Stimulated activated CD4-positive, alpha-beta T cell treated with anti-CD3 and anti-CD28 coated beads, Interleukin-2, amount 100 ng/mL, for 24 hours (primary cell): ENCODE measurements at places on chromosomes 3 and 15.

- DNase-seq: no peak
These were observed 19.9 kb upstream of the XRN1 start for GRCh38 chr3:142467768-142468167.

GRCh38 chr3:171001957-171002694 is 24.4 kb downstream of the SLC2A2 start:
- DNase-seq: no peak

GRCh38 chr3:184145111-184145524 is 10.0 kb downstream of the EIF2B5 start:
- DNase-seq: no peak

DNA sequence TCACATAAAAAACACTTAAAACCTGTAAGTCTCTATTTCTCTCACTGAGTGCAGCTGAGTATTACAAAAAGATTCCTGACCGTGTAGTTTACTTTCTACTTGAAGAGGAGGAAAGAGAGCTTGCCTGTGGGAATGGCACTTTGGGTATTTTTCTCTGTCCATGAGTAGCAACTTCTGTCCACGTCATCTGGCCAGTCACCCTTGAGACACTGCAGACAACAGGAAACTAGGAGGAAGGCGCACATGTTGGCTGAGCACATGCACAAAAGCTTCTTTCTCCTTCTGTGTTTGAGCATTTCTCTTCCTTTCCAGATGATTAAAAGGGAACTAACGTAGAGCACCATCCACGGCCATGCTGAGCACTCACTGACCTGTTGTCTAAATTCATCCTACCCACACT is 19.7 kb downstream of the STARD5 start:
- no peak for DNase-seq

- no peak for DNase-seq
These were observed 92.4 kb upstream of the DNAJC19 start for GRCh38 chr3:181081930-181082329.

DNA sequence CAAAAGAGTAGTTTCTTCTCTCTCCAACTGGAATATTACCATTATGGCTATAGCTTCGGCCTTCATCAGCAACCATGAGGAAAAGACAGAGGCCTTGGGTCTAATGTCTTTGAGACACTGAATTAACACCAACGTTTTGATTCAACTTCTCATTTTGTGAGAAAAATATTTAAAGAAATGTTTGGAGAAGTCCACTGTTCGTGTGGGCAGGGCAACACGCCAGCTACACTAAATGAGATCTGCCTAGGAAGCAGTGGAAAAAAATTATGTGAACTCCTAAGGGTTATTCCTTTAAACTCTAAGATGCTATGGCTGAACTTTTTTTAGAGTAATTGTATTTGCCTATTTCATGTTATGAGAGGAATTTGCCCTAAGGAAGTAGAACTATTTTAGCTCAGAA is 41.8 kb downstream of the NCEH1 start:
- no peak for DNase-seq

- no peak for DNase-seq
These were observed 435.9 kb downstream of the NR2F2 start for GRCh38 chr15:96766366-96766765.

DNA sequence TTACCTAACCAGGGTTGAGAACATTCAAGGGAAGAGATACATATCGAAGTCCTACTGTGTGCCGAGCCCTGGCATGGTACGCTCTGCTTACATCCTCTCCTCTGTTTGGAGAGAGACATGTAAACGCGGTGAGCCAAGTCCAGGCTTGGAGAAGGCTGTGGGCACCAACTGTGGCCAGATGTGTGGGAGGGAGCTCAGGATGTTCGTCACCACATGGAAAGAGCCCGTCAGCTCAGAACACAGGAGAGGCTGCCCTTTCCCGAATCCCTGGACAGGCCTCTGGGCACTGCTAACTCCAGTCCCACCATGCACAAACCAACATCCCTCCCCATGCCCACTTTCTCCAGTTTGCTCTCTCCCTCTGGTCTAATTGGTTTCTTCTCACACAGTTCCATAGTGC is 43.0 kb downstream of the MESD start:
- no peak for DNase-seq

- peak; percentile 53 for DNase-seq
These were observed 5.1 kb downstream of the MAGEL2 start for GRCh38 chr15:23642413-23643044.

DNA sequence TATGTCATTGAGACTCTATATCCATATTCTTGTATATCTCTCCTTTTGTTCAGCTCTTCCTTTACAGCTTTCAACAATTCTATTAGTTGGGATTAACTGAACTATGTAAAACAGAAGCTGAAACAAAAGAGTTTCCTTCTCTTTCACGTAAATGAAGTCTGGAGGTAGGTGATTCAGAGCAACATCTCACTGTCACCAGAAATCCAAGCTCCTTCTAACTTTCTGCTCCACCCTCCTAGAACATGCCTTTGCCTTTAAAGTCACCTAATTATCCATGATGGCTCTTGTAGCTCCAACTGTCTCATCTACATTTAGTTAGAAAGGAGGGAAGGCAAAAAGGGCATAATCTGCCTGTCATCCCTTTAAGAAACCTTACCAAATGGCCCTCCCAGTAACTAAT is 458.2 kb upstream of the MDFIC2 start:
- no peak for DNase-seq

- DNase-seq: no peak
These were observed 310.4 kb downstream of the ERC2 start for GRCh38 chr3:56157693-56158362.

DNA sequence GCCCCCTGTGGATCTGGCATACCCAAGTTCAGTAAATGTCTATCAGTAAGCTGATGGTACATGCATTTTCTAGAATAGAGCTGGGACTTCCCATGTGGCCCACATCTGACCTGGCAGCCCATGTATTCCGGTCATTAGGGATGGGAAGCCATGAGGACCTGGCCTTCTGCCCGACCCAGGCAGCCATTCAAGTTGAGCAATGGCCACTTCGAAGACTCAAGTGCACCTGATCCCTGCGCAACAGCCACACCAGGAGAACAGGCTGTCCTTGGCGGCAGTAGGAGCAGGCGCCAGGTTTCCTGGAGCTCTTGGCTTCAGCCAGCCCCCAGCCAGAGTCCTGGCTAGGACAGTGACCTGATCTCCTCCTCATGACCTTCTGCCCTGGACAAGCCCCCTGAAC is 14.6 kb downstream of the HEMK1 start:
- no peak for DNase-seq

- DNase-seq: no peak
These were observed 108.4 kb downstream of the SHQ1 start for GRCh38 chr3:72739531-72740466.

- DNase-seq: no peak
These were observed 514.4 kb upstream of the TBL1XR1 start for GRCh38 chr3:177711637-177712036.

- no peak for DNase-seq
These were observed 29.1 kb downstream of the AAGAB start for GRCh38 chr15:67225336-67225735.

GRCh38 chr3:144289057-144289456 is 317.4 kb downstream of the DIPK2A start:
- no peak for DNase-seq

DNA sequence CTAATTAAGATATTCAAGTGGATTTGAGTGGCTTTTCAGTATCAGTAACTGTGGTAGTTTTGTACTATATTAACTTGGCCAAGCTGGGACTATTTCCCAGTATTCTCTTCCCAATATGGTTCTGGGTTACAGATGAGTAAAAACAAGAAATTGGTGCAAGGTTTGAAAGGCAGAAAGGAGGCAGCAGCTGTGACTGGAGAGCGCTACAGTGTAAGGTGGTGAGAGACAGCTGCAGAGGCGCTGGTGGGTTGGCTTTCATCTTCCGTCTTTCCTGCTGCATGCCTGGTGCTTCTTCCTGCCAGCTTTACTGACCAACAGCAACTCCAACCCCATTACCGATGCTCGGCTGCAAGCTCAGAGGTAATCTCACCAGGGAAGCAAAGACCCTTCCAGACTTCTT is 9.8 kb downstream of the DPH3 start:
- DNase-seq: no peak

- DNase-seq: no peak
These were observed 50.5 kb upstream of the PLCL2 start for GRCh38 chr3:16834214-16834613.

GRCh38 chr3:113265231-113265630 is 53.9 kb downstream of the BOC start:
- DNase-seq: no peak

GRCh38 chr3:179765396-179765795 is 112.6 kb downstream of the USP13 start:
- no peak for DNase-seq

- no peak for DNase-seq
These were observed 311.2 kb downstream of the RPLP1 start for GRCh38 chr15:69763831-69764230.

DNA sequence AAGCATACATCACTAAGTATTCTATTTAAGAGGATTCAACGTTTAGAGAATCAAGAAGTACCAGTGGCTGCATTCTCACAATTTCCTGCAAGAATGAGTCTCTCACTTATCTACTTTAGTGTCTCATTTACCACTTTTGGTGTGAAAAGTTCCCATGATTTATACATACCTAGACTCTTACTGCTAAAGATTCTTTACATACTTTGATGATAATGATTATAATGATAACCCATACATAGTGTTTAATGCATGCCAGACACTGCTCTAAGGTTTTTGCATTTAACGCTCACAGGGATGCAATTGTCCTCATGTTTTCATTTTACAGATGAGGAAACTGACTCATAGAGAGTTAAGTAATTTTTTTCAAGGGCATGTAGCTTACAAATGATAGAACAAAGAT is 133.6 kb downstream of the TMEM108 start:
- DNase-seq: no peak

DNA sequence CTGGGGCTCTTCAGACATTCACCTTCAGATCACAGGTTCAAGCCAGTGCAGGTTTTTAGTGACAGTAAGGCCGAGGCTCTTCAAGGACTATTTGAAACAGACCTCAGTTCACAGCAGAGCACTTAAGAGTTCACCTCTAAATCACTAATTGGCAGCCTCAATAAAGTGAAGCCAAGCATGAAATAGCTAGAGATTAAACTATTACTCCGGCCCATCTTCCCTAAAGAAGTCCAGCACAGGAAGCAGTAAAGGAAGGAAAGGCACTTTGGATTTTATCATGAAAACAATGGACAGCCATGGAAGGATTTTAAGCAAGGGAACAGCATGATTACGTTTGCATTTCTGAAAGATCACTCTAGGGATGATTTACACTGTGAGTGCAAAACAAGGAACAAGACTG is 27.6 kb upstream of the ARL6 start:
- DNase-seq: no peak

GRCh38 chr3:61702453-61702852 is 141.1 kb downstream of the PTPRG start:
- DNase-seq: no peak

GRCh38 chr15:85751291-85752123 is 43.2 kb downstream of the KLHL25 start:
- no peak for DNase-seq

GRCh38 chr3:115146032-115146417 is 1.1 kb downstream of the ZBTB20 start:
- peak; percentile 49 for DNase-seq

GRCh38 chr15:77027111-77027696 is 32.3 kb downstream of the PSTPIP1 start:
- peak; percentile 15 for DNase-seq

DNA sequence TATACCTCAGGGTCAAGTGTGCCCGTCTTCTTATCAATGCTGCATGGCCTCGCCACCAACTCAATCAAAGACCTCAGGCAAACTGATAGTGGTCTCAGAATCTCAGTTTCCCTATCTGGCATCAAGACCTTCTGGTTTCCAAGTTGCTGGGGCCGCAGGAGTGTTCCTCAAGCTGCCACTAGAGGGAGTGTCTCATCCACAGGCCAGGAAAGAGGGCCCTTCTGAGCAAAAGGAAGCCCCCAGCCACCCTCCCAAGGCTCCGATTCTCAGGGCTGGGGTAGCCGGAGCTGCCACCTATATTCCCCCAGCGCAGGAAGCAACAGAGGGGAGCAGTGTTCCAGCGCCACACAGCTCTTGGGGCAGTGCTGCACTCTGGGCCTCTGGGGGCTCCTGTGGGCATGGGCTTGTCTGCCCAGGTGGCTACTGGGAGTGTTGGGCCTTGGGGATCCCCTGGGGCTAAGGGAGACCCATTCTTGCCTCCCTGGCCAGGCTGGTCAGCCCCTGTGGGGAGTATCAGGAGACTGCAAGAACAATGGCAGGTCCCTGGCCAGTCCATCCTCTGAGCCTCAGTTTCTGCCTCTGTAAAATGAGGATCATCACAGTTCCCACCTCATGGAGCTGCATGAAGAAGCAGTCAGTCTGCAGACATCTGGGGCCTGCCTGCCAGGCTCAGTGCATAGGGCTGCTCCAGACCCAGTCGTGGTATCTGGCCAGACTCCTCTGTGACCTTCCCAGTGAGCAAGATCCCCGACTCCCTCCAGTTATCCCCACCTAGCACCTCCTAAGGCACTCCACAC is 23.4 kb upstream of the SEC13 start:
- DNase-seq: peak; percentile 66
